ENCODE measurements at places on chromosomes 3 and 15.

- H3K36me3 ChIP-seq: no peaks in the 10 kb centered on the region
- no peaks in the 10 kb centered on the region for H3K4me1 ChIP-seq
- no peak overlapping the region for H3K4me3 ChIP-seq
- H3K27ac ChIP-seq: no peak overlapping the region
- no peak for DNase-seq
Measured at GRCh38 chr3:94356581-94356980, 293.7 kb downstream of the NSUN3 start.

DNA sequence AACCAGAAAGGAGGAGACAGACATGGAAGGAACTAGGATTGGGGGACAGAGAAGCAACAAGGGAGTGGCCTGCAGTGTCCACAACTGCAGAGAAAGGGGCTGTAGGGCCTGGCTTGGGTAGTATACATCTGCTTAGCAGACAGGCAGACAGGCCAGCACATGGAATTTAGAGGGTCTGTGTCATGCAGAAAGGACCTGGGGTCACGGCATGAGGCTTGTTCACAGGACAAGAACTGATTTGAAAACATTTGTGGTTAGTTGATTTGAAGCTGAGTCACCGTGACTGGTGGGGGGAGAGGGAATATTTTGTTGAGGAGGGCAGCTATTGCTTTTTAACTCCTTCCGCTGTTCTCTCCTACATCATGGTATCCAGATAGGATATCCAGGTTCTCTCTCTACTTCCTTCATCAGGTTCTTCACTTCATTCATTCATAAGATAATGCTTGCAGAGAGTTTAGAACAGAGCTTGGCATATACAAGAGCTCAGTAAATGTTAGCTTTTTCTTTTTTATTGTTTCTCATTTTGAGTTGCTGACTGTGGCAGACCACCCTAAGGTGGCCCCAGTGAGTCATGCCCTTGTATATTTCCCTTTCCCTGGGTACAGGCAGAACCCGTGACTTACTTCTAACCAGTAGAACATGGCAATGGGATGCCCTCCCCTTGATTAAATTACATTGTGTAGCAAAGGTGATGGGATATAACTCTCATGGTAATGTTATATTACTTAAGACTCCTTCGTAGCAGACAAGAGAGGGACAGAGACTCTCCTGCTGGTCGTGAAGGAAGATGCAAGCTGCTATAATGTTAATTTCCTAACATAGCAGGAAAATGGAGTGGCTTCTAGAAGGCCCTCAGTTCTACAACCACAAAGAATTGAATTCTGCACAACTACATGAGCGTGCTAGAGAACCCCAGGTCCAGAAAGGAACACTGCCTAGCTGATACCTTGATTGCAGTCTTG is 95.0 kb upstream of the NMNAT3 start:
- no peaks in the 10 kb centered on the region for H3K36me3 ChIP-seq
- H3K4me3 ChIP-seq: no peak overlapping the region
- H3K27me3 ChIP-seq: peaks cover 6% of the 10 kb centered on the region
- H3K4me1 ChIP-seq: no peaks in the 10 kb centered on the region

GRCh38 chr15:28909958-28910500 is 24.3 kb downstream of the APBA2 start:
- no peaks in the 10 kb centered on the region for H3K27me3 ChIP-seq
- no peak overlapping the region for H3K4me3 ChIP-seq
- peaks cover 43% of the 10 kb centered on the region for H3K4me1 ChIP-seq
- peaks cover 2% of the 10 kb centered on the region for H3K36me3 ChIP-seq
- H3K27ac ChIP-seq: no peak overlapping the region

GRCh38 chr3:127170814-127171213 is 22.1 kb upstream of the PRR23E start:
- H3K4me1 ChIP-seq: no peaks in the 10 kb centered on the region
- H3K4me3 ChIP-seq: no peak overlapping the region

- no peaks in the 10 kb centered on the region for H3K36me3 ChIP-seq
- H3K4me1 ChIP-seq: peaks cover 9% of the 10 kb centered on the region
- no peaks in the 10 kb centered on the region for H3K27me3 ChIP-seq
- no peak overlapping the region for H3K27ac ChIP-seq
- no peak for DNase-seq
Measured at GRCh38 chr15:43505738-43506137, 11.7 kb upstream of the MAP1A start.

GRCh38 chr3:69008980-69009379 is 4.5 kb downstream of the EOGT start:
- peaks cover 7% of the 10 kb centered on the region for H3K4me1 ChIP-seq
- no peak overlapping the region for H3K4me3 ChIP-seq
- no peaks in the 10 kb centered on the region for H3K27me3 ChIP-seq
- no peak for DNase-seq

- no peaks in the 10 kb centered on the region for H3K36me3 ChIP-seq
- no peak for DNase-seq
- no peaks in the 10 kb centered on the region for H3K4me1 ChIP-seq
- H3K4me3 ChIP-seq: no peak overlapping the region
- no peak overlapping the region for H3K27ac ChIP-seq
Measured at GRCh38 chr3:64647825-64648224, 40.0 kb downstream of the ADAMTS9 start.

DNA sequence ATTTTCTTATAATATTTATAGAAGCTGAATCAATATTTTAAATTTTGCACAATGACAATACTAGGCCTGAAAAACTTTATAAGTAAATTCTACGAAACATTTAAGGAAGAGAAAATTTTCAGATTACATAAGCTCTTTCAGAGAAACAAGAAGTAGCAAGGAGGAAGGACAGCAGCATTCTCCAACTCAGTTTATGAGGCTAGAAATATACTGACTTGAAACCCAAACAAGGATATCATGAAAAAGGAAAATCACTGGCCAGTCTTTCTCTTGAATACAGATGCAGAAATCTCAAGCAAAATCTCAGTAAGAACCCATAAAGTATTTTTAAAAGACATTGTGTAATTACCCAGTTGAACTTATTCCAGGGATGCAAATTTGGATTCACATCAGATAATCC is 121.3 kb downstream of the STAC start:
- no peak overlapping the region for H3K27ac ChIP-seq
- H3K4me1 ChIP-seq: no peaks in the 10 kb centered on the region
- no peak for DNase-seq
- no peak overlapping the region for H3K4me3 ChIP-seq
- H3K36me3 ChIP-seq: no peaks in the 10 kb centered on the region

GRCh38 chr15:64746921-64747320 is 28.5 kb downstream of the RBPMS2 start:
- peaks cover 2% of the 10 kb centered on the region for H3K27me3 ChIP-seq
- H3K4me3 ChIP-seq: no peak overlapping the region
- no peak for DNase-seq
- H3K4me1 ChIP-seq: no peaks in the 10 kb centered on the region
- H3K36me3 ChIP-seq: no peaks in the 10 kb centered on the region

DNA sequence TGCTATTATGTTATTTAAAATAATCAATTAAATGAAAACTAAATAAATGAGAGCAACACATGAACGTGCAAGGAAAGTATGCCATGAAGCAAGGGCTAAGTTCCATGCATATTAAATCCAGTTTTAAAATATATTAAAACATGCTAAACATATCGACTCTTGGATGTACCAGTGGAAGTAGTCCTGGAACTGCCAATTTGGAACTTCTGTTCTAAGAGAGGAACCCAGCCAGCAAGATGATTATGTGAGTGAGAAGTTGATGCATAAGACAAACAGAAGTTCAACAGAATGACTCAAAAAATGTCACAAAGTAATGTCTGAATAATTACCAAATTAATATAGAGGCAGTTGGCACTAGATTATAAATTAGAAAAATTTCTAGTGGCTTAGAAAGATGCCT is 714.2 kb downstream of the NLGN1 start:
- DNase-seq: no peak
- H3K4me1 ChIP-seq: no peaks in the 10 kb centered on the region
- no peaks in the 10 kb centered on the region for H3K36me3 ChIP-seq

GRCh38 chr15:42092398-42093318 is 1.7 kb downstream of the PLA2G4D start:
- H3K4me3 ChIP-seq: no peak overlapping the region
- DNase-seq: no peak
- H3K27ac ChIP-seq: no peak overlapping the region
- no peaks in the 10 kb centered on the region for H3K36me3 ChIP-seq
- H3K27me3 ChIP-seq: no peaks in the 10 kb centered on the region
- no peaks in the 10 kb centered on the region for H3K4me1 ChIP-seq

DNA sequence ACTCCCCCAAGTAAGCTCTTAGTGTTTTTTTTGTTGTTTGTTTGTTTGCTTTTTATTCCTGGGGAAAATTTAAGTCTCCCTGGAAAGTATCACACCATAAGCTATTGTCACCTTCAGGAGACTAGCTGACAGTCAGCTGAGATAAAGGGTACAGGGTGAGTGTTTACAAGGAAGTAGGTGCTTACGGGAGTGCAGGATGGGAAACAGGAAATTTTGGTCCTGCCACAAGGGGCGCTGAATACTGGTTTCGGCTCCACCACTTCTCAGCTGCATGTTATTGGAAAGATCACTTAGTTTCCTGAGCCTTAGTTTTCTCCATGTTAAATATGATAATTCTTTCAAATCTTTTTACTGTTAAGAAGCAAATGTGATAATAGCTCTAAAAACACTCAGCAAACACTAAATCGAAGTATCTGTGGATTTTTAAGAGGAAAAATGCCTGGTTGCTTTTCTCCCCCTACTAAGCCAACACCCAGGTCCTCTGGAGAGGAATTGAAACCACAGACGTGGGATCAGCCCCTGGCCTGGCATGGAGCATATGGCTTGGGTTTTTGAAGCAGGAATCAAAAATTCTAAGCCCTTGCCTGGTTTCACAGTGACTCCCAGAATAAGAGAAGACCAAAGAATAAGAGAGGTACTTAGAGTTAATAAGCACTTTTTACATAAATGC is 90.7 kb downstream of the SCN11A start:
- no peak overlapping the region for H3K27ac ChIP-seq
- no peaks in the 10 kb centered on the region for H3K36me3 ChIP-seq
- H3K4me1 ChIP-seq: no peaks in the 10 kb centered on the region
- H3K27me3 ChIP-seq: no peaks in the 10 kb centered on the region
- DNase-seq: peak; percentile 54
- no peak overlapping the region for H3K4me3 ChIP-seq

DNA sequence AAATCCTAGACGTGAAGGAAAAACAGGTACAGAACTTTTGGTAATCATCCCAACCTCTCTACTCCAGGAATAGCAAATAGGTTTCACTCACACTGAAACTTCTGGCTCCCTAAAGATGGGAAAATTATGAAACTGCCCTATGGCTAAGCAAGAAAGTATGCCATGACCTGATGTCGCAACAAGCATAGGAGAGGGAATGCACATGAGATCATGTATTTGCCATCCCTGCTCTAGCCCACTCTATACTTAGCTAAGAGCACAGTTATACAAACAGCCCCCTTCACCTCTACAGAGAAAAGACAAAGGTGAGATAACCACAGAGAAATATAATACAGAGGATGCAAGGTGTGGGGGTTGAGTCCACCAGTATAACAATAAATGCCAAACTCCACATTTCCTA is 102.7 kb downstream of the TBC1D5 start:
- no peak overlapping the region for H3K4me3 ChIP-seq
- H3K27me3 ChIP-seq: no peaks in the 10 kb centered on the region
- DNase-seq: no peak
- H3K4me1 ChIP-seq: peaks cover 25% of the 10 kb centered on the region
- H3K36me3 ChIP-seq: peaks cover 3% of the 10 kb centered on the region

DNA sequence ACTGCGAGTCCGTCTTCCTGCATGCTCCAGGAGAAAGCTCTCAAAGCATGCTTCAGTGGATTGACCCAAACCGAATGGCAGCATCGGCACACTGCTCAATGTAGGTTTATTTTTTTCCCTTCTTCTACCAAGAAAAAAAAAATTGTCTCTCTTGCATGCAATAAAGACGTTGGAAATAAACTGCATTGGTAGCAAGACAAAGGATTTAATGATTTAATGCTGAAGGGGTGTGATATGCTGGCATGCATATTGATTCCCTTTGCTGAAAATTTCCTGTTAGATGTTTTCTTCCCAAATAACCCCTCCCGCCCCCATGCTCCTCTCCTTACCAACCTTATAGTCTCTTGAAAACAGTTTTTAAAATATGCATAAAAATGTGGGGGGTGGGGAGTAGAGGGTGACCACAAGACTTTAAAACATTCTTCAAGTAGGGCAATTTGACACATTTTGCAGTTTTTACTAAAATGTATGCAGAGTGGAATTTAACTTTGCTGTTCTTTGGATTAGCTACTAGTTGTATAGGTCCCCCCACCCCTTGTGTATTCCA is 799 bp downstream of the RARB start:
- peaks cover 59% of the 10 kb centered on the region for H3K27me3 ChIP-seq
- peaks cover 8% of the 10 kb centered on the region for H3K4me1 ChIP-seq
- no peak overlapping the region for H3K4me3 ChIP-seq
- no peaks in the 10 kb centered on the region for H3K36me3 ChIP-seq

GRCh38 chr3:40971191-40972168 is 227.8 kb upstream of the CTNNB1 start:
- no peaks in the 10 kb centered on the region for H3K36me3 ChIP-seq
- no peak overlapping the region for H3K4me3 ChIP-seq
- peaks cover 13% of the 10 kb centered on the region for H3K4me1 ChIP-seq
- H3K27ac ChIP-seq: peak overlapping the region; percentile 10
- peaks cover 26% of the 10 kb centered on the region for H3K27me3 ChIP-seq
- peak; percentile 48 for DNase-seq

DNA sequence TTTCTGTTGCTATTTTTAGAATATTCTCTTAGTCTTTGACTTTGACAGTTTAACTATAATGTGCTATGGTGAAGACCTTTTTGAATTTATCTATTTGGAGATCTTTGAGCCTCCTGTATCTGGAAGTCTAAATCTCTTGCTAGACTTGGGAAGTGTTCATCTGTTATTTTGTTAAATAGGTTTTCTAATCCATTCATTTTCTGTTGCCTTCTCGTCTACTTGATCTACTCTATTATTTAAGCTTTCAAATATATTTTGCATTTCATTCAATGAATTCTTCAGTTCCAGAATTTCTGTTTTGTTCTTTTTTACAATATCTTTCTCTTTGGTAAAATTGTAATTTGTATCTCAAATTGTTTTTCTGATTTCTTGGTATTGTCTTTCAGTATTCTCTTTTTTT is 47.8 kb downstream of the LEKR1 start:
- no peak for DNase-seq
- H3K27me3 ChIP-seq: no peaks in the 10 kb centered on the region
- no peaks in the 10 kb centered on the region for H3K4me1 ChIP-seq
- H3K27ac ChIP-seq: no peak overlapping the region
- H3K36me3 ChIP-seq: peaks cover 24% of the 10 kb centered on the region

DNA sequence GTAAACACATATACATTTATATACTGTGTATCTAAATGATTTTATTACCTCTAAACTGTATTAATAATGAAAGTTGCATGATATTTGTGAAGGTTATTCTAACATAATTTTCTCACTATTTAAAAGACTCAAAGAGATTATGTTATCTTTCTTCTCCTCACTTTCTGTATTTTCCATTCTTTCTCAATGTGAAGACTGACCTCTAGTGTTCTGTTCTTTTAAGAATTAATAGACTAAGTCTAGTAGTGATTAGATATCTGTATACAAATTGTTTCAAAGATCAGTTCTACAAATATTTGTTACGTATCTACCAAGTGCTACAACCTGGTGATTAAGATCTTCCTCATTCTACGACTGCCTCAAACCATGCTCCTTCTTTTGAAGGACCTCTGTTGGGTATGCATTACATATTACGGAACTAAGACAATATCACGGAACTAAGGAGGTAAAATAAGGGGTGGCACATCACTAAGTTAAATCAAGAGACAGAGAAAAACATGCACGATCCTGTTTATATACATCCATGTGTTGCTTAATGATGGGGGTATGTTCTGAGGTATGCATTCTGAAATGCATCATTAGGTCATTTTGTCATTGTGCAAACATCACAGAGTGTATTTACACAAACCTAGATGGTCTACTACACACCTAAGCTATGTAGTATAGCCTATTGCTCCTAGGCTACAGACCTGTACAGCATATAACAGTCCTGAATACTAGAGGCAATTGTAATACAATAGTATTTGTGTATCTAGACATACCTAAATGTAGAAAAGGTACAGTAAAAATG is 161.5 kb upstream of the KBTBD8 start:
- H3K27me3 ChIP-seq: peaks cover 5% of the 10 kb centered on the region
- no peak for DNase-seq
- no peak overlapping the region for H3K27ac ChIP-seq
- H3K4me1 ChIP-seq: no peaks in the 10 kb centered on the region
- no peak overlapping the region for H3K4me3 ChIP-seq

Data from activated naive CD4-positive, alpha-beta T cell treated with anti-CD3 and anti-CD28 coated beads for 36 hours (primary cell).